ENCODE measurements at places on chromosomes 2 and 18. TPM values are rescaled to one million over a fixed set of nuclear protein-coding genes. Genes with fewer than 3 reads are reported as not detected.

GRCh38 chr2:160489111-160489510 is 4.5 kb downstream of the RBMS1 start:
- no peak for DNase-seq

- DNase-seq = peak; percentile 71
These were observed 30.9 kb downstream of the XDH start for GRCh38 chr2:31383471-31384153.

DNA sequence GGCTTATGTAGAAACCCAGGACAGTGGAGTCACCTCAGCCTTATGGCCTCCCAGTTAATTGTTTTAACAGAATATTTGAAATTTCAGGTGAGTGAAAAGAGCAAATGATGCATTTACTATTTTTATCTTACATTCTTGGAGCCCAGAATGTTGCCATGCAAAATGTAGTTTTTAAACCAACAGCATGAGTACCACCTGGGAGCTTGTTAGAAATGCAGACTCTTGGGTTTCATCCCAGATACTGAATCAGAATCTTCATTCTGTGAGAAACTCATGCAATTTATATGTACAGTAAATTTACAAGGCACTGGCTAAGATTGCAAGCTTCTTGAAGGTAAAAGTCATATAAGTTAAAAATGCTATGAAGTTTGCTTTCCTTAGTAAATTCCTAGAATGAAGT is 654.5 kb upstream of the CDH2 start:
- DNase-seq = no peak

GRCh38 chr2:62944362-62944761 is 106.3 kb upstream of the OTX1 start:
- DNase-seq = no peak

GRCh38 chr2:123200035-123200434 is 825.1 kb upstream of the CNTNAP5 start:
- DNase-seq = no peak

DNA sequence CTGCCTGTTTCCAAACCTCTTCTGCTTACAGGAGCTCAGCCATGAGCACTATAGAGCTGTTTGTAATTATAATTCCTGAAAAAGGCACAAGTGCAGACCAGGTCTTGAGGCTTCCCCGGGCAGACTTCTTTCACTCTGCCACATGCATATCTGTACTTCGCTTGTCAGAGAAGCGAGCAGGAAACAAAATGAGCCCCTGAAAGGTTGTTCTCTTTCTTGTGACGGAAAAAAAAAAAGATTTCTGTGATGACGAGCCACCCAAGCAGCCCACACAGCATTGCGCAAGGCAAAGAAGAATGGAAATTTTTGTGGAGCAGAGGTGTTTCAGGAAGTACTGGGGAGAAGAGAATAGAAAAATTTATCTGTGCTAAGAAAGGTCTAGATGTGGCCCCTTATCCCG is 54.0 kb upstream of the LINC00305 start:
- DNase-seq = no peak

The ATG16L1 gene
- total RNA-seq = 25.8 TPM
